Suppressor macrophage treated with lipopolysaccharide for 1 hour (primary cell): ENCODE measurements at places on chromosomes 7 and 10.

DNA sequence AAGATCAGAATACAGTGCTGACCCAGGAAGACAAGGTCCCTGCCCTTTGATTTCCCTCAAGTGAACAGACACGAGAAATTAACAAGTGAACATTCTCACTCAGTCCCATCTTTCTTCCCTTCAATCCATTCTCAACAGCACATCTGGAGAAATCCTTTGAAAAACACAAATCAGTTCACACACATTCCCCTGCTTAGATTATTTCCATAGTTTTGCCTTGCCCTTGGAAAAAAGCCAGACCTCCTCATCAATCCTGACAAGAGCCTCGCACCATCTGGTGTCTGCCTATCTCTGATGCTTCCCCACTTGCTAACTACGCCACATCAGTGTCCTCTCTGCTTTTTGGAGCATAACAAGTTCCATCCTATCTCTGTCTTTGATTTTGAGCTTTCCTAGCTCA, 94.4 kb upstream of the KIAA1217 start:
- no peak for DNase-seq

- no peak for DNase-seq
Measured at GRCh38 chr7:134942690-134943466, 43.4 kb upstream of the AGBL3 start.

- no peak for DNase-seq
Measured at GRCh38 chr7:129122078-129122750, 22.3 kb upstream of the TSPAN33 start.

- DNase-seq, result no peak
Measured at GRCh38 chr10:70376436-70377378, 5.7 kb downstream of the LRRC20 start.

GRCh38 chr7:28575241-28575643, 162.9 kb downstream of the CREB5 start:
- DNase-seq, result peak; percentile 82

DNA sequence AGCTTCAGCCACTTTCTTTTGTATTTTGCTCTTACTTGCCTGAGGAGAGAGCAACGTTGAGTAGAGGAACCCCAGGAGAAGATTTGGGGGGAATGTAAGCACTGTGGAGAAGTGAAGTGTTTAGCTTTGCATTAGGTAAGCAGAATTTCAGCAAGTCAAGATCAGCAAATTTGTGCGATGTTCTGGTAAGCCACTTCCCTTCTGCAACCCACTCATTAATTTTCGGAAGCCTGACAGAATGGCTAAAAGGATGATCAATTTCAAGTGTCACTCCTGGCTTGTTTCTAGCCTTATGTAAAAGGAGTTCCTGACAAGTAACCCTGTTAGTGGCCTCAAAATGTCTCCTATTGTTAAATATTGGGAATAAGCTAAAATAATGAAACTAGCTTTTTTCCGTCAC, 48.5 kb upstream of the NXPH1 start:
- DNase-seq, result no peak
